Activated T-cell treated with anti-CD3 and anti-CD28 coated beads, Interleukin-2, amount 50 U/mL, for 1 hour (primary cell): ENCODE measurements at places on chromosomes 5 and 9.
A peak's percentile ranks its signal among the peaks of the same experiment; 100 is the strongest.

DNA sequence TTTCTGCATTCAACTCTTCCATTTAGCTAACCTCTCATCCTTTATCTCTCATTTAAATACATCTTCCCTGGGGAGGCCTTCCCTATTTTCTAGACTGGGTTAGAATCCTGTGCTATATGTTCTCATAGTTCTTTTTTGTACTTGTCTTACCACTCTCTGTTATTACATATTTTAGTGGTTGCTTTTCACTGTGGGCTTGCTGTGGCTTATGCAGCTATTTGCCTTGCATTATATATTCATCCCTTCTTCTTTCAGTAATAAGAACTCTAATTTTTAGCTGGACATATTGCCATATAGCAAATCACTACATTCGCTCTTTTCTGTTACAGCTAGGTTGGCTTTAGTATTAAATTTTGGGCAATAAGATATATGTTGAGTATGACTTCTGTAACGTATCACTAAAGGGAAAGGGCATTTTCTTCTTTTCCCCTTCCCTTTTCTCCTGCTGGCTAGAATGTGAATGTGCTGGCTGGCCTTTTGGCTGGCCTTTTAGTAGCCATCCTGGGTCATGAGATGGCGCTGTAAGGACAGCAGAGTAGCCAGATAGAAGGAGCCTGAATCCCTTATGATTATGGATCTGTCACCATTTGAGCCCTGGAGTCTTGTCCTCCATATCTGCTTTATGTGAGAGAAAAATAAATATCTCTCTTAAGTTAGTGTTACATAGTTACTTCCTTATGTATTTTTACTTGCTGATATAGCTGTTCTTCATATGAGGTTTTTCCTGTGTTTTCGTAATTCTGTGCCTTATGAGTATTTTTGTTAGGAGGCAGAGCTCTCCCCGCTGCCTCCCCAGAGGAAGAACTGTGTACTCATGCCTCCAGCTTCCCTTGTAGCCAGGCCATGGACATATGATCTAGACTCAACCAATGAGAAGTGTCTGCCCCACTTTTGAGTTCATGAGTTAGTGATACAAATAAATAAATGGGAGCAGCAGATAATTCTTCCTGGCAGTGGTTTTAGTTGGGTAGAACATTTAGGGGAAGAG lies 65.8 kb downstream of the NDUFAF2 start:
- DNase-seq, result no peak

GRCh38 chr9:76486151-76486550 lies 27.2 kb downstream of the GCNT1 start:
- no peak for DNase-seq

DNA sequence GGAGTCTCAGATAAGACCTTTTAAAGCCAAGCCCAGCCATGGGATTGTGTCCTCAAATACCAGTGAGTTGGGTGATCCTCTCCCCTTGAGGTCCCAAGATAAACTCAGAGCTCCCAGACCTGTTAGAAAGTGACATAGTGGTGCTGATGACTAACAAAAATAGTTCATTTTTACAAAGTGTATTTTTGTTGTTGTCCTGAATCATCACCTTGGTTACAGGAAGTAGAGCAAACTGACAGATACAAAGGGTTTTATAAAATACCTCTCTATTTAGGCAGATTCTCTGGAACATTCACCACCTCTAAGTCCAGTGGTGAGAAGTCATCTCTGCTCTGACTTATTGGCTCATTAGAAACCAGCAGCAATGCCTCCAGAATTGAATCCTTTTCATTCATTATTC lies 259.3 kb downstream of the CEMIP2 start:
- DNase-seq, result no peak

GRCh38 chr9:128773049-128773448 lies 1.3 kb upstream of the ZER1 start:
- DNase-seq, result no peak

- no peak for DNase-seq
These were observed 180.9 kb downstream of the ZNF462 start for GRCh38 chr9:107043886-107044285.

DNA sequence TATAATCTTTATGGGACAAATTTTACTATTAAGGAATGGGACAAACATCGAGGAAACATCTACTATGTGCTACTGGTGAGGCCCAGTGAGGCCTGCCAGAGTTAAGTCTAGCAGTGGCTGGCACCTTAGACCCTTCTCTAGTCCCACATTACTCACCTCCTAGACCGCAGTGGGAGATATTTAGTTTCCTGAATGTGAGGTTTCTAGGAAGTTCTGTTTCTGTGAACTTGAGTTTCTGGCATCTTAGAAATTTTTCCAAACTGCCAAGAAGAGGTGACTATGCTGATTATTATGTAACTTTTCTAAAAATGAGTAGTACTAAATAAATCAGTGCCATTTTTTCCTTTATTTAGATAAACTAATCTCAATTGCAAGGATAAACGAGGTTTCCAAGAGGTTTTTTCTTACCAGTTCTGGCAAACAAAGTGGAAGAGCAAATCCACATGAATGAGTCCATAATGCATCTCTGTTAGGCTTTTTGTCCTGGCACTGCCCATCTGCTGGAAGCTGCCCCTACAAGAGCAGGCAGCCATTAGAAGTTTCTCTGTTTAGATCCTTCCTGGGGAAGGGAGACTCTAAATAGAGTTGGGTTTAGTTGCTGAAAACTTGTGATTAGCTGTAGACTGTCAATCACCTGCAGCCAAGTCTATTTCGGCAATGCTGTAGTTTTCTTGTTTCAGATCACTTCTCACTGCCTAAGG lies 348.7 kb downstream of the MAN2A1 start:
- DNase-seq, result no peak

GRCh38 chr9:25678147-25678666 lies at the start of gene TUSC1:
Gene TUSC1 (minus strand): TSS chr9:25678444. CDS start chr9:25678312, 132 bp downstream.
- no peak for DNase-seq

DNA sequence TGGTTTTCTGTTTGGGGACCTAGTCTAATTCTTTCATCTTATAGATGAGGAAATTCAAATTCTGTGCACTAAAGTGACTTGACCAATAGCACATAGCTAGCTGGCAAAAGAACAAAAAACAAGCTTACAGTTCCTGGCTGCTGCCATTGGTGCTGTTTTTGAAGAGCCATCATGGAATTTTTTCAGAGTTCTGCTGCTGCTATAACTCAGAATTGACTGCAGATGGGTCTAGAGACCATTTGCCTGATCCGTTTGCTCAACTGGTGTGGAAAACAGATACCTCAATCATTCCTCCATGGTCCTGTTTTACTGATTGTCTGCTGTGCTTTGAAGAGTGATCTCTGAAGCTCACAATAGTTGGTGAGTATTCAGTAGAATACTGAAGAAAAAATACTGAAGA lies 15.2 kb downstream of the FBXL7 start:
- DNase-seq, result no peak

DNA sequence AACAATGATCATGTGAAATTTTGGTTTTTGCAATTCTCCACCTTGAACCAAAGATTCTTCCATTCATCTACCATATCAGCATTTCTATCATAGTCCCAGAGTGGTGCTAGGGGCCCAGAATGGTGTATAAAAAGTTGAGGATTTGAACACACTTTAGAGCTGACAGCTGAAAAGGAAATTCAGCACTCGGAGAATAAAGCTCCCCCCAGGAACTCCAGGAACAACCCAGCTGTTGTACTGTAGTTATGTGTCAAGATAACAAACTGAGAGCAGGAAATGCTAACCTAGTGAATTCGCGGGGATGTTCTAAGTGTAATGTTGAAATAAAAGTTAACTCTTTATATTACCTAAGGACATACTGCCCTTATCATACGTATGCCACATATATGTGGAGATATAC lies 216.7 kb downstream of the NFIB start:
- DNase-seq, result no peak

DNA sequence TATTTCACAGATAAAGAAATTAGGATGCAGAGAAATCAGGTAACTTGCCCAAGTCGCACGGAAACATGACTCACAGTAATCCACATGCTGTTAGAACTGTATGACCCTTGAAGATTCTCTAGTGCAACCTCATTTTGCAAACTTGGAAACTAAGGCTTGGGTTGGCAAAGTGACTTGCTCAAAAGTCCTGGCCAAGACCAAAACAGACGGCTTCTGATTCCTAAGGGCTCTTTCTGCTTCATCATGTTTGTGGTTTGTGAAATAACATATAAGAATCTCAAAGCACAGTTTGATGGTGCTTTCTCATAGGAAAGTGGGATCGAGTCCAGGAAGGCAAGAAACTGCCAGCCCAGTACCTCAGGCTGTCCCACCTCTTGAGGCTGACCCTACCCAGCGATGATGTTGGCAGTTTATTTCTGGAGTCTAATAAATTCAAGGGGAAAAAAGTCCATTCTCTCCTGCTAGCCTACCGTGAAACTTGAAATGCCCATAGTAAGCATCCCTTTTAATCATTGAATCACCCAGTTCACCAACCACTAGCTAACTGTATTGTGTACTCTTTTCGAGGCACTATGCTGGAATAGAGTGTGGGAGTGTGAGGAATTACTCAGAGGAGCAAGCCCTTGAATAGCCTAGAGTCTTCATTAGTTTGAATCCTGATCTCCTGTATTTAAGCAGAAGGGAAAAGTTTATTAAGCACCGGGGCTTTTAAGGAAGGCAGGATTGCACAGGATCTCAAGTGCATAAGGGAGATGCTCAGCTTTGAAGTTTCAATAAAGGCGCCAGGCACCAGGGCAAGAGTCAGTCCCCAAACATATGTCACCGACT lies 14.1 kb downstream of the CAPSL start:
- DNase-seq, result no peak

GRCh38 chr9:4892501-4893194 lies 92.4 kb upstream of the JAK2 start:
- no peak for DNase-seq

DNA sequence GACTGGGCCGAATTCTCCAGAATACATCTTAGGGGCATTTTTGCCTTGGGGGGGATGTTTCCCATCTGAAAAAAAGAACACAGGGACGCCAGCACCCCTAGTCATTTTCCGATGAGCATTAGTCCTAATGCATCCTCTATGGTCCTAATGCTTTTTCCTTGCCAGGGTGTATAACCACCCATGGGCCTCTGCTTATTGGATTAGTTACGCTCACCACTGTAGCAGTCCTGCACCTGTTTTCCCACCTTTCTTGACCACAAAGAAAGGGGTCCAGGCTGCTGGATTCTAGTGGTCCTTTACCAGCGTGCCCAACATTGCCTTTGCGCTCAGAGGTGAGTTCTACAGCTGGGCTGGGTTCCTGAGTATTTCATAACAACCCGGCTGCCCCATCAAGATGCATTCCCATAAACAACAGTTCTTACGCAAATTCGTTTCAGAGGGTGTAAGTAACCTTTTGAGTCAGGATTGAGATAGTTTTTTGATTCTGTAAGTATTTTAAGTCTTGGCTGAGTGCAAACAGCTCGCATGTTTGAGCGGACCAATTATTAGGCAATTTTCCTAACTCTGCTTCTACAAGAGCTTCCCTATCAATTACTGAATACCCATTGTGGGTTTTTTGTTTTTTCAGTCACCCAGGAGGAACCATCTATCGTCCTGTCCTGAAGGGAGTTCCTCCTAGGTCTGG lies 135.1 kb downstream of the DROSHA start:
- no peak for DNase-seq

GRCh38 chr5:40494631-40495236 lies 185.0 kb upstream of the PTGER4 start:
- DNase-seq, result no peak

- DNase-seq, result no peak
These were observed 1.8 kb downstream of the OLFML2A start for GRCh38 chr9:124778575-124779367.

DNA sequence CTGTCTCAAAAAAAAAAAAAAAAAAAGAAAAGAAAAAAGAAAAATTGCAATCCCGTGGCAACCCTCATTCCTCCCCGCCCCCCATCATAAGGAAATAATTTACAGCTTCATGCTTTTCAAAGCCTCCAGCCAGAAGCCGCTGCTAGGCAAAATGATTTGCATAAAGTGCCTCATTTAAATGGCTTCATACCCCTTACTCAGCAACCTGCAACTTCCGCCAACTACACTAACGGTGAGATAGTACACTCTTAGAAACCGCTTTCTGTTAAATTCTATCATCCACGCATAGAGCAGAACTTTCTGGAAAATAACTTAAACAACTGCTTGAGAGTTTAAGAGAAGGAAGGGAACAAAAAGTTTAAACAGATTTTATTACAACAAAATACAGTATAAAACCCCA lies 17.8 kb downstream of the SERINC5 start:
- no peak for DNase-seq

GRCh38 chr5:141637123-141637766 lies 448 bp downstream of the RELL2 start:
- DNase-seq, result peak; percentile 73

- no peak for DNase-seq
These were observed 109.5 kb downstream of the PRKACG start for GRCh38 chr9:68904454-68904853.

- DNase-seq, result no peak
These were observed 22.6 kb downstream of the TGFBR1 start for GRCh38 chr9:99127356-99128132.

GRCh38 chr5:66680804-66681203 lies 84.6 kb downstream of the MAST4 start:
- DNase-seq, result no peak

- DNase-seq, result no peak
These were observed 3.5 kb upstream of the TNIP1 start for GRCh38 chr5:151084363-151084762.

DNA sequence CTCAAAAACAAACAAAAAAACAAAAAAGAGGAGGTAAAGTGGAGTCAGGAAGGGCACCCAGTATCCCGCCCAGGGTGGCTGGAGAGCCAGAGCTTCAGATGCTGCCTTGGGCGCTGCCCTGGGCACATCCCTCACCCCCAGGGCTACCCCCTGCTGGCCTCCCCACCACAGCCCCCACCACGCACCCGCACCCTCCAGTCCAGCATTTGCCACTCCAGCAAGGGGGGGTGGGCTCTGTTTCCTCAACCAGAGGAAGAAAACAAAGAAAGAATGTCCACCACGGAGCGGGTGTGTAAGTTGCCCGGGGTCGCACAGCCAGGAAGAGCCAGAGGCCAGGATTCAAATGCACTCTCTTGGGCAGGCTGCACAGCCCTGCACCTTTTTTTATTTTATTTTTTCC lies 86.1 kb downstream of the NTNG2 start:
- DNase-seq, result no peak

DNA sequence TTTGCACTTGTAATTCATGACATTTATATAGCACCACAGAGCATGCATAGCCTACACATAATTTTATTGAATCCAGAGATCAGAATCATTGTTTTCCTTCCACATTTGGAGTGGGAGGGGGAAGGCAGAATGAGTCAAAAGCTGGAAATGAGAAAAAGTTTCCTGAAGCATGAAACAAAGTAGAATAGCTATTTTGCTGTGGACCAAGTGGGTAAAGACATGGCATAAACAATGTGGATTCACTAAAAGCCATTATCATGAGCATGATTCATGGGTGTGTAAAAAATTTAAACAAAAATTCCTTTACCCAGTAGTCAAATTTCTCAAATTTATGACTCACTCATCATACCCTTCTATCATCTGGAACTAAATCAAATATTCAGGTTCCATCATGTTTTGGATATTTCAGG lies 97.9 kb downstream of the YIPF5 start:
- no peak for DNase-seq

- no peak for DNase-seq
These were observed 174.5 kb upstream of the OTULINL start for GRCh38 chr5:14407051-14407450.

DNA sequence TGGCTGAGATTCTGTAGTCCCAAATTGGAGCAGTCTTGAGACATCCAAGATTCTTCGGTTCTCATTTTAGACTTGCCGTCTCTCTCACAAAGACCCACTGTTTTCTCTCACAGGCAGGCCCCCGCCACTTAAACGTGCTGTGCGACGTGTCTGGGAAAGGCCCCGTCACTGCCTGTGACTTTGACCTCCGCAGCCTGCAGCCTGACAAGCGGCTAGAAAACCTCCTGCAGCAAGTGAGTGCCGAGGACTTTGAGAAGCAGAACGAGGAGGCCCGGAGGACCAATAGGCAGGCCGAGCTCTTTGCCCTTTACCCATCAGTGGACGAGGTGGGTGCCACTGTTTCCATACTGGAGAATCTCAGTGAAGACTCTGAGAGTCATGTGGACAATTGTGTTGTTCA lies 97.2 kb downstream of the DOCK8 start:
- no peak for DNase-seq
